ENCODE measurements at places on chromosomes 5 and 9. TPM values are rescaled to one million over a fixed set of nuclear protein-coding genes. Genes with fewer than 3 reads are reported as not detected.
A peak's percentile ranks its signal among the peaks of the same experiment; 100 is the strongest.

GRCh38 chr5:88251048-88251711 lies 17.5 kb downstream of the TMEM161B start:
- no peak overlapping the region for H3K4me3 ChIP-seq
- no peak for DNase-seq
- peaks cover 54% of the 10 kb centered on the region for H3K4me1 ChIP-seq
- H3K36me3 ChIP-seq: no peaks in the 10 kb centered on the region
- no peaks in the 10 kb centered on the region for H3K27me3 ChIP-seq

DNA sequence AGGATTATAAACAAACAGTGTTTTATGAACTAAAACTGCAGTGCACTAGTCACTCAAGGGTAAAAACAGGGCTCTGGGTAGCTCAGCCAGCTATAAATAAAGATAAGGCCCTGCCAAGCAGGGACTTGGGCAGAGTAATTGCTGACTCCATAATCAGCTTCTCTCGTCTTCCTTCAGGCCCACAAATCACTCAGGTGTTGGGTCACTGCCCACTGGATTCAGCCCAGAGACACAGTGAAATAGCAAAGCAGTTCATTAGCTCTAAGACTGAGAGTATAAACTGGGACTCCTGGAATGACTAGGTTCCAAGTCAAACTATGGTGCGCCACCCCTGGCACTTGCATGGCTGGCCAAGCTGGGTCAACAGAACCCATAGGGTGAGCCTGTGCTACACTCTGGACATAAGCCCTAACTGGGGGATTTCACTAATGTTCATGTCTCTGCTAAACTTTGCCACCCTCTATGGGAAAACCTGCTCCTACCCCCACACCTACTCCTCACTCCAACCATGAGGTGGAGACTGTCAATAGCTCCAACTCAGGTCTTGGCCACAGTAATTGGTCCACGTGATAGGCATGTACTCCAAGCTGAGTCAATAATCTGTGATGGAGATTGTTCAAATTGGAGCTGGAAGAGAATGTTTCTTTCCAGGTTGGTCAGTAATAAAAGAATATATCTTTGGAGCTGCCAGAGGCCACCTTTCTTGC lies 158.5 kb downstream of the SLIT3 start:
- H3K27ac ChIP-seq: no peak overlapping the region
- DNase-seq: no peak
- no peaks in the 10 kb centered on the region for H3K36me3 ChIP-seq
- no peaks in the 10 kb centered on the region for H3K4me1 ChIP-seq

IDNK gene
- polyA plus RNA-seq: 0.94 TPM

DNA sequence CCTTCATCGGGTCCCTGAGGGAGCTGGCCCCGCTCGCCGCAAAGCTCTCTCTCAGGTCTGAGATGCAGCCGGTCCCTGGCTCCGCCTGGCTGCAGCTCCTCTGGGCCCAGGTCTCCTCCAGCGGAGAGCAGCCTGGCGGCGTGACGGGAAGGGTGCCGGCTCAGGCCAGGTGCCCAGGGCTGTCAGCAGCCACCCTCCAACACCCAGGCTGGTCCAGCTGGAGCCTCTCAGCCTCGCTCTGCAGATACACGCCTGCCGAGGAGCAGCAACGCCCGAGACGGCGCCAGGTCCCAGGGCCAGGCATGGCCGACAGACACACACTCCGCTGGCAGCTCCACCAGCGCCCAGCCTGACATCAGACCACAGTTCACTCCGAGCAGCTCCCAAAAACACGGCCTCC lies 25.6 kb downstream of the FAM163B start:
- no peak for DNase-seq
- peaks cover 7% of the 10 kb centered on the region for H3K4me1 ChIP-seq
- no peak overlapping the region for H3K4me3 ChIP-seq
- H3K27me3 ChIP-seq: no peaks in the 10 kb centered on the region

- H3K4me3 ChIP-seq: no peak overlapping the region
- no peaks in the 10 kb centered on the region for H3K27me3 ChIP-seq
- no peak overlapping the region for H3K27ac ChIP-seq
Observed at GRCh38 chr5:81766611-81767010, 15.7 kb upstream of the SSBP2 start.

DNA sequence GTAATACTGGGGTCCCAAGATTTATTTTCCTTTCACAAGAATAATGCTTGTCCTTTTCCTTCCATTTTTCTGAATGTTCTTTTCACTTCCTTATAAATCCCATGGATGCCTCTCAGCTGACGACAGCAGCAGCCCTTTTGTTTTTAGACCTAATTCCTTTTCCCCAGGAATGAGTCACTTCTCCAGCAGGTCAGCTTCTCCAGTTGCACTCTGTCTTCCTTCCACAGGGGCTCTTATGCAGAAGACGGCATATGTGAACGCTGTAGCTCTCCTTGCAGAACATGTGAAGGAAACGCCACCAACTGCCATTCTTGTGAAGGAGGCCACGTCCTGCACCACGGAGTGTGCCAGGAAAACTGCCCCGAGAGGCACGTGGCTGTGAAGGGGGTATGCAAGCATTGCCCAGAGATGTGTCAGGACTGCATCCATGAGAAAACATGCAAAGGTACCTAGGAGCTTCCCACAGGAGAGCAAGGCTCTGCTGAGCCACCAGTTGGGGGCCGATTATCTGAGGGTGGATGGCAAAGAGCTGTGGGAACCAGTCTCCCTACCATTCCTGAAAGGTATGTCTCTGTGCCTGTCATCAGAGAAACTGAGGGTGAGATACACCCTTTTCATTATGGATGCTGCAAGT lies 72.9 kb downstream of the RFK start:
- no peaks in the 10 kb centered on the region for H3K4me1 ChIP-seq
- H3K4me3 ChIP-seq: no peak overlapping the region
- DNase-seq: no peak
- no peaks in the 10 kb centered on the region for H3K36me3 ChIP-seq
- H3K27me3 ChIP-seq: no peaks in the 10 kb centered on the region

LCN1 gene
- not detected for polyA plus RNA-seq

DRD1 gene
- polyA plus RNA-seq: 0.11 TPM

- H3K4me3 ChIP-seq: no peak overlapping the region
- H3K4me1 ChIP-seq: peaks cover 4% of the 10 kb centered on the region
- no peaks in the 10 kb centered on the region for H3K36me3 ChIP-seq
- peak; percentile 85 for DNase-seq
Observed at GRCh38 chr5:132807163-132807838, 5.8 kb upstream of the SOWAHA start.

GRCh38 chr5:111589316-111589715 lies 77.0 kb upstream of the STARD4 start:
- DNase-seq: no peak
- H3K27me3 ChIP-seq: no peaks in the 10 kb centered on the region
- H3K4me3 ChIP-seq: no peak overlapping the region
- no peaks in the 10 kb centered on the region for H3K36me3 ChIP-seq
- no peak overlapping the region for H3K27ac ChIP-seq

DNA sequence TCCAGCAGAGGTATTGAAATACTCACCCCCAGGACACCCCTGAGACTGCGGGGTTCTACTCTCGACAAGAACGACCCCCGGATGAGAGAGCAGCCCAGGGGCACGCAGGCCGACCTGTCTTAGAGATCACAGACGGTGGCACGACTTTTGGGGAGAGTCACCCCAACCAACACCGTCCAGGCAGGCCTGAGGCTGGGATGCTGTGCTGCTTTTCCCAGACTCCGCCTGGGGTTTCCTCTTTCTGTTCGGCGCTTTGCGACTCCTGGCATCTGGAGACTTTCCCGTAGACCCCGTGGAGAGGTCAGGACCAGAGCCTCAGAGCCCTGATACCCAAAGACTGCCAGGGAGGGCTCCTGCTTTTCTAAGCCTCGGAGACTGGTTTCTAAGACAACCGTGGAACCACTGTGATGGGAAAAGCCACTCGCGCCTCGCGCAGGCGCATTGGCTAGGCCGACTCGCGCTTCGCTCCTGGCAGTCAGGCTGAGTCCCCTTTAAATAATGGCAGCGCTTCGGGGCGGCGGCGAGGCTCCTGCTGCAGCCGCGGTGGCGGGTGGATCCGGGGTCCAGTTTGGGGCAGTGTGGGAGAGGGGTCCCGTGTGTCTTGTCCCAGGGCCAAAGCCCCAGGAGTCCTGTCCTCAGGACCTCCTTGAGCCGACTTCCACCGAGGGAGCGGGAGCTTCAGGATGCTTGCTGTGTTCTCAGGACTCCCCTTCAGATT lies 484.0 kb downstream of the SPATA31A7 start:
- no peak overlapping the region for H3K4me3 ChIP-seq
- no peak overlapping the region for H3K27ac ChIP-seq
- DNase-seq: no peak
- no peaks in the 10 kb centered on the region for H3K4me1 ChIP-seq
- H3K27me3 ChIP-seq: no peaks in the 10 kb centered on the region
